Stimulated activated CD4-positive, alpha-beta T cell treated with anti-CD3 and anti-CD28 coated beads, TNF-alpha, amount 100 ng/mL, for 24 hours (primary cell): ENCODE measurements at places on chromosomes 13 and 19.

DNA sequence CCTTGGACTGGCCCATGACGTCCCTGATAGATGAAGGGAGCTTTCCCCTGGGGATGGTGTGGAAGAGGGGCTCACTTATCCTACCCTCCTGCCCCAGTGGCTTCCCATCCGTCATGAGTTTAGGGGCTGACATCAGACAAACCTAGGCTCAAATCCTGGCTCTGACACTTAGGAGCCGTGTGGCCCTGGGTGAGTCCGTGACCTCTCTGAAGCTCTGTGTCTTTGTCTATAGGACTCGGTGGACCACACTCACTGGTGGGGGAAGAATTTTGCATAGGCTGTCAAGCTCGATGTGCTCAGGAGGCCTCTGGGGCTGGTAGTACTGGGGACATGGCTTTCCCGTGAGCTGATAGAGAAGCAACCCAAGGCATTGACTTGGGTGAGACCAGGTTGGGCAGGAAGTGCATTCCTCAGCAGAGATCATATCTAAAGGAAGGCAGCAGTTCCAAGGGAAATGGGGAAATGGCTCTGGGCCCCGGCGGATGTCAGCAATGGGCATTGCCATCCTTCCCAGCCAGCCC, 17.4 kb upstream of the AP1M2 start:
- DNase-seq: no peak

- DNase-seq: no peak
Observed at GRCh38 chr13:50990065-50990817, 80.7 kb downstream of the RNASEH2B start.

- no peak for DNase-seq
Observed at GRCh38 chr13:43077046-43077445, 53.7 kb downstream of the DNAJC15 start.

GRCh38 chr13:35524171-35524570, 47.7 kb upstream of the MAB21L1 start:
- no peak for DNase-seq

GRCh38 chr13:46172531-46172991, 9.4 kb downstream of the LCP1 start:
- no peak for DNase-seq

DNA sequence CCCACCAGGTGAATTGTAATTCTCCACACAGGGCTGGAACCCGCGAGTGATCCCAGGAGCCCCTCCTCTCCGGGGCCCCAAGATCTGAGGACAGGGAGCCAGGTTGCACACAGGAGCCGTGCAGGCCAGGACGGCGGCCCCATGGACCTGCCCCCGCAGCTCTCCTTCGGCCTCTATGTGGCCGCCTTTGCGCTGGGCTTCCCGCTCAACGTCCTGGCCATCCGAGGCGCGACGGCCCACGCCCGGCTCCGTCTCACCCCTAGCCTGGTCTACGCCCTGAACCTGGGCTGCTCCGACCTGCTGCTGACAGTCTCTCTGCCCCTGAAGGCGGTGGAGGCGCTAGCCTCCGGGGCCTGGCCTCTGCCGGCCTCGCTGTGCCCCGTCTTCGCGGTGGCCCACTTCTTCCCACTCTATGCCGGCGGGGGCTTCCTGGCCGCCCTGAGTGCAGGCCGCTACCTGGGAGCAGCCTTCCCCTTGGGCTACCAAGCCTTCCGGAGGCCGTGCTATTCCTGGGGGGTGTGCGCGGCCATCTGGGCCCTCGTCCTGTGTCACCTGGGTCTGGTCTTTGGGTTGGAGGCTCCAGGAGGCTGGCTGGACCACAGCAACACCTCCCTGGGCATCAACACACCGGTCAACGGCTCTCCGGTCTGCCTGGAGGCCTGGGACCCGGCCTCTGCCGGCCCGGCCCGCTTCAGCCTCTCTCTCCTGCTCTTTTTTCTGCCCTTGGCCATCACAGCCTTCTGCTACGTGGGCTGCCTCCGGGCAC, 3.9 kb downstream of the FFAR1 start:
- no peak for DNase-seq

- DNase-seq: no peak
Observed at GRCh38 chr19:8308891-8309291, 733 bp upstream of the CD320 start.

GRCh38 chr19:4442819-4443146, 14.8 kb downstream of the UBXN6 start:
- no peak for DNase-seq
